Occipital lobe (tissue), 3 donors: ENCODE measurements at places on chromosomes 1 and 21. TPM values are rescaled to one million over a fixed set of nuclear protein-coding genes. Genes with fewer than 3 reads are reported as not detected.

The FLG2 gene
- total RNA-seq: not detected

The ADCY10 gene
- 0.62 TPM for total RNA-seq

The DNALI1 gene
- 3.1 TPM for total RNA-seq

The SLC30A1 gene
- 21.8 TPM for total RNA-seq

The ESPN gene
- not detected for total RNA-seq

The CAMK2N1 gene
- total RNA-seq: 77.2 TPM

The EXO1 gene
- total RNA-seq: 3.4 TPM

The PKP1 gene
- 0.16 TPM for total RNA-seq

The ADAMTSL4 gene
- total RNA-seq: 0.31 TPM

The BNIPL gene
- total RNA-seq: 0.16 TPM

The SMYD3 gene
- 25.3 TPM for total RNA-seq

The GJB4 gene
- not detected for total RNA-seq

The CRYAA gene
- total RNA-seq: not detected

The TMCO1 gene
- 59.9 TPM for total RNA-seq

The NBPF3 gene
- total RNA-seq: 9.5 TPM

The NHLH1 gene
- 0.62 TPM for total RNA-seq

The FNBP1L gene
- 280 TPM for total RNA-seq

The NBPF4 gene
- total RNA-seq: 0.16 TPM

The TIE1 gene
- total RNA-seq: 7.0 TPM

The ACKR1 gene
- 0.62 TPM for total RNA-seq

The TSPEAR gene
- total RNA-seq: not detected

The YY1AP1 gene
- 393 TPM for total RNA-seq
